ENCODE measurements at places on chromosomes 6 and 20. TPM values are rescaled to one million over a fixed set of nuclear protein-coding genes. Genes with fewer than 3 reads are reported as not detected.
A peak's percentile ranks its signal among the peaks of the same experiment; 100 is the strongest.

GRCh38 chr6:31468311-31468710 lies 29.6 kb upstream of the MICB start:
- no peak overlapping the region for H3K27ac ChIP-seq
- no peaks in the 10 kb centered on the region for H3K36me3 ChIP-seq
- H3K4me1 ChIP-seq, result peaks cover 84% of the 10 kb centered on the region
- no peak overlapping the region for H3K4me3 ChIP-seq

The GHRH gene
- not detected for total RNA-seq

- DNase-seq, result peak; percentile 46
- H3K27ac ChIP-seq, result no peak overlapping the region
- no peak overlapping the region for H3K4me3 ChIP-seq
- no peaks in the 10 kb centered on the region for H3K36me3 ChIP-seq
- H3K27me3 ChIP-seq, result no peaks in the 10 kb centered on the region
- H3K4me1 ChIP-seq, result peaks cover 71% of the 10 kb centered on the region
Measured at GRCh38 chr6:36033935-36034334, 6.3 kb downstream of the MAPK14 start.

DNA sequence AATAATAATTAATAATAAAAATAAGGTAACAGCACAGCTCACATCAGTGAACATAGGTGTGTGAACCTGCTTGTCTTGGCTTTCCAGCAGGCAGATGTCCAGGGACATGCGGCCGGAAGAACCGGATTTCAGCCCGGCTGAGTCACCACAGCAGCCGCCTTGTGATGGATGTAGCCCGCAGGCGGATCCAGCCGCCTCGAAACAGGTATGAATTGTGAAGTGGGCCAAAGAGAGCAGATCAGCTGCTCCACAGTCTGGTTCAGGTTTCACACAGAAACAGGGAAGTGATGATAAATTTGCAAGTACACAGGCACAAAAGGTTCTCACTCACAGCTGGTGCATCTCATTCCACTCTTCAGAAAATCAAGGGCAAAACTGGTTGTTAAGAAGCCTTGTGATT lies 55.1 kb downstream of the ID4 start:
- H3K4me1 ChIP-seq, result no peaks in the 10 kb centered on the region
- H3K27me3 ChIP-seq, result no peaks in the 10 kb centered on the region
- no peak overlapping the region for H3K27ac ChIP-seq

GRCh38 chr6:20932284-20932683 lies 398.0 kb downstream of the CDKAL1 start:
- H3K27ac ChIP-seq, result no peak overlapping the region
- no peaks in the 10 kb centered on the region for H3K27me3 ChIP-seq
- no peaks in the 10 kb centered on the region for H3K36me3 ChIP-seq
- no peak overlapping the region for H3K4me3 ChIP-seq
- DNase-seq, result no peak

DNA sequence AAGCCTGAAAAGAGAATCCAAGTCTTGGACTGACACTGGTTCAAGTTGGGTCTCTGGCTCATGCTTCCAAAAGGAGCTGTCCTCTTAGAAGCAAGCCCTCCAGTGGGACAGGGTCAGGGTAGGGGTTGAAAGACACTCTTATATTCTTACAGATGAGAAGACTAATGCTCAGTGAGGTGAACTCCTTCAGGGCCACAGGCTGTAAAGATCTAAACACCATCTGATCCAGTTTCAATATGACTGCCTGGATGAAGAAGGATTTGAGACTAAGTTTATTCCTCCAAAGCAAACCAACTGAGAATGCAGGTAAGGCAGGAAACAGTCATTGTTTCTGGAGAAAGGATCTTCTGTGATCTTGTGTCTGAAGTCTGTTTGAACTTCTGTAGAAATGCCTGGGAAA lies 99.0 kb upstream of the TAB2 start:
- peaks cover 8% of the 10 kb centered on the region for H3K4me1 ChIP-seq
- no peak for DNase-seq
- H3K4me3 ChIP-seq, result no peak overlapping the region
- no peaks in the 10 kb centered on the region for H3K36me3 ChIP-seq
- H3K27ac ChIP-seq, result no peak overlapping the region

The CLIC5 gene
- total RNA-seq, result 6.4 TPM

- peaks cover 12% of the 10 kb centered on the region for H3K4me1 ChIP-seq
- H3K27ac ChIP-seq, result no peak overlapping the region
- no peaks in the 10 kb centered on the region for H3K36me3 ChIP-seq
- H3K27me3 ChIP-seq, result peaks cover 8% of the 10 kb centered on the region
- no peak for DNase-seq
Measured at GRCh38 chr20:46209930-46210671, 92.0 kb downstream of the CD40 start.

The PDYN gene
- total RNA-seq, result not detected

The C20orf144 gene
- total RNA-seq, result 0.24 TPM

DNA sequence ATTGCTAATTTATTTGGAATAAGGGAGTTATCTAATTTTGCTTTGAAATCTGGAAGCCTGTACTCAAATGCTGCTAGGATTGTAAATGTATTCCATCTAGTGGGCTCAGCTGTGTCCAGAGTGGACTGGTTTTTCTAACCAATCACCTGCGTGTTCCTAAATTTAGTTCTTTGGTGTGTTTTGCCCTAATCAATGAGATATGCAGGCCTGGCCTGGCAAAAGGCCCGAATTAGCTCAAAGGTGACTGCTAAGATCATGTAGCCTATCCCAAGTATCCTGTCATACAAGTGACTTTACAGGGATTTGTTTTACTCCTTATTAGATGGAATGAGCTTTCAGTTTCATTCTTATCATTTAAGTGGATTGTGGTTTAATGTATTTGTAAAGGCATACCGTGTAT lies 51.3 kb upstream of the ARMC2 start:
- no peak for DNase-seq
- no peak overlapping the region for H3K4me3 ChIP-seq
- H3K4me1 ChIP-seq, result peaks cover 29% of the 10 kb centered on the region
- H3K27me3 ChIP-seq, result no peaks in the 10 kb centered on the region

DNA sequence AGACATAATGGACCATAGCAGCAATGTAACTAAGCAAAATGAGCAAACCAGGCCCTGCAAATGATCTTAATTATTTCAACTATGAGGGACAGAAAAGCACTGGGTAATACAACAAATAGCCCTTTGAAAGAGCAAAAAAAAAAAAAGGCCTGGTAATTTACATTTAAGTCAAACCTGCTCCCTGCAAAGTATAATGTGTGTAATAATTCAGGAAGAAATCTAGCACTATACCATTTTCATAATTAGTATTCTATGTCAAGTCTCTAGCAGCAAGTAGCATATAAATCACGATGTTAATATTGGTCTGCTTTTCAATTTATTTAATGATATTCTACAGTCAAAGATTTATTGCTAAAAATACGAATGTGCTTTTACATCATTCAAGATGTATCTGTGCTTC lies 489.6 kb downstream of the BMP2 start:
- no peaks in the 10 kb centered on the region for H3K27me3 ChIP-seq
- H3K36me3 ChIP-seq, result no peaks in the 10 kb centered on the region
- no peak for DNase-seq
- H3K27ac ChIP-seq, result no peak overlapping the region

The ZNF165 gene
- 1.9 TPM for total RNA-seq

The FAM209B gene
- 1.2 TPM for total RNA-seq

The SNX14 gene
- 56.1 TPM for total RNA-seq

DNA sequence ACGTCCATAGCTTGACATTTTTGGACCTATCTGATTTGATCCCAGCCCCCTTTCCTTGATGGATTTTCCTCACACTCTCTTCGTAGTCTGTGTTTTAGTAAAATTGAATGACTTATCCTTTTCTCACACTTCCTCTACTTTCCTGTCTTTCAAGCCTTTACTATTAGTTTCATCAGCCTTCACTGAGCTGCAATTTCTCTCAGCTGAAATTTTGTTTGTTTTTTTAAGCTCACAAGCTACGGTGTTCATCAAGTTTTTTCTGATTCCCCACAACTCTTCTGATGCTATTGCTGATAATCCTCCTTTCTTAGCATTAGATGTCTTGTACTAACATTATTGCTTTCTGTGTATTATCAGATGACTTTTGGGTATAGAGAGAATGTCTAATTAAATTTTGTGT lies 263.7 kb downstream of the TBX18 start:
- no peaks in the 10 kb centered on the region for H3K4me1 ChIP-seq
- DNase-seq, result no peak
- no peaks in the 10 kb centered on the region for H3K36me3 ChIP-seq
- H3K27me3 ChIP-seq, result no peaks in the 10 kb centered on the region
- H3K4me3 ChIP-seq, result no peak overlapping the region

DNA sequence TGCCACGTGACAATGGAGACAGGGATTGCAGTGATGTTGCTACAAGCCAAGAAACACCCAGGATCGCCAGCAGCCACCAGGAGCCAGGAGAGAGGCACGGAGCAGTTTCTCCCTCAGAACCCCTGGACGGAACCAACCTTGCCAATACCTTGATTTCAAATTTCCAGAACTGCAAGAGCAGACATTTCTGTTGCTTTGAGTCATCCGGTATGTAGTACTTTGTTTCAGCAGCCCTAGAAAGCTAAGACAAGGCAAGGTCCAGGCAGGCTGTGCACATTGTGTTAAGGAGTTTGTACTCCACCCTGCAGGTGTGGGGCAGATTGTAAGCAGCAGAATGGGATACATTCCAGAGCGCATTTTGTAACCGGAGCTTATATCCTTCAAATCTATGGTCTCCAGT lies 48.3 kb downstream of the TRERF1 start:
- no peaks in the 10 kb centered on the region for H3K36me3 ChIP-seq
- H3K27ac ChIP-seq, result no peak overlapping the region
- no peaks in the 10 kb centered on the region for H3K27me3 ChIP-seq

DNA sequence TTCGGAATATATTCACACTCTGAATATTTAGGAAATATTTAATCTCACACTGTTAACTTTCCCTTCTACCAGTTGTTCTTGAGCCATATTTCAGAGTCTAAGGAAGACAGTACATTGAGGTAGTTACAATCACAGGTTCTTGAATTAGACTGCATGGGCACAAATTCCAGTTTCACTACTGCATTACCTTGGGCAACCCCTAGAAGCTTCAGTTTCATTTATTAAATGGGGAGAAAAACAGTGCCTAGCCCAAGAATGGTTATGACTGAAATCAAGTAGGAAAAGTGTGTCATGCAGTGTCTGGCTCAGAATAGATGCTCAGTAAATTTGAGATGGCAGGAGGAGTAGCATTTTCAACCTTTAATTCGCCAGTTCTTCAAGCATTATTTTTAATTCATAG lies 124.5 kb upstream of the SAMD5 start:
- H3K27me3 ChIP-seq, result no peaks in the 10 kb centered on the region
- no peaks in the 10 kb centered on the region for H3K36me3 ChIP-seq
- DNase-seq, result no peak
- no peak overlapping the region for H3K27ac ChIP-seq
- H3K4me3 ChIP-seq, result no peak overlapping the region
- H3K4me1 ChIP-seq, result no peaks in the 10 kb centered on the region

- H3K27ac ChIP-seq, result no peak overlapping the region
- no peak overlapping the region for H3K4me3 ChIP-seq
- peaks cover 3% of the 10 kb centered on the region for H3K27me3 ChIP-seq
- H3K36me3 ChIP-seq, result no peaks in the 10 kb centered on the region
- H3K4me1 ChIP-seq, result no peaks in the 10 kb centered on the region
Measured at GRCh38 chr20:3166338-3166912, 6.8 kb upstream of the FASTKD5 start.

DNA sequence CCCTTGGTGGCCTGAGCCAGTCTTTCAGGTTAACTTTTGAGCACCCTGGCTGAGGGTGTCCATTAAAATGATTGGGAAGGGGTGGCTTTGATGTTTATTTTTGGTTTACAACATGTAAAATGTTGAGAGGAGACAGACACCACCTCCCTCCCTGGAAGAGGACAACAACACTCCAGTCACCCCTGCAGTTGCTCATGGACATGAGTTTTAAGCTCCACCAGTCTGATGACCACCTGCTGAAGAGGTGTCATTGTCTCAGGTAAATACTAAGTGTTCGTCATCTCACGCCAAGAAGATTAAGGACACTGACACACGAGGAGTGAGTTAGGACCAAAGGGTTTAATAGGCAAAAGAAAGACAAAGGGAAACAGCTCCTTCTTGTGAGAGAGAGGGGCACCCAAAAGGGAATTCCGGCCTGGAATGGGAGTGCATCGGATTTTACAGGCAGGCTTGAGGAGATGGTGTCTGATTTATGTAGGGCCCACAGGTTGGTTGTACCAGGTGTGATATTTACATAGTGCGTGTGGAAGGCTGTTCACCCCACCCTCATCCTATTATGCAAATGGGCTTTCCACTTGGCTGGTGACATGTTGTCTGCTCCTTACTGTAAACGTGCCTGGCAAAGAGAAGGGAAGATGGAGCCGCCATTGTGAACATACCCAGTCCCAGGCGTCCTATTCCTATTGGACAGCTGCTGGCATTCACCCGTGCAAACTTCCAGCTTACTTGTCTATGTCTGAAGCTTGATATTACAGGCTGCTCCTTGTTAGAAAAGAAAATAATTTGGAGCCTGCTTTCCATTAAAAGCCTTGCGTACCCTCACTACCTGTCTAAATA lies 6.6 kb downstream of the HLA-B start:
- peaks cover 24% of the 10 kb centered on the region for H3K36me3 ChIP-seq
- no peaks in the 10 kb centered on the region for H3K27me3 ChIP-seq
- H3K27ac ChIP-seq, result no peak overlapping the region
- H3K4me3 ChIP-seq, result no peak overlapping the region
- H3K4me1 ChIP-seq, result peaks cover 36% of the 10 kb centered on the region

- no peaks in the 10 kb centered on the region for H3K36me3 ChIP-seq
- H3K4me1 ChIP-seq, result no peaks in the 10 kb centered on the region
- DNase-seq, result no peak
- no peaks in the 10 kb centered on the region for H3K27me3 ChIP-seq
- H3K4me3 ChIP-seq, result no peak overlapping the region
- no peak overlapping the region for H3K27ac ChIP-seq
Measured at GRCh38 chr6:14500809-14501208, 383.2 kb downstream of the CD83 start.

The EFCAB8 gene
- 0.35 TPM for total RNA-seq

The EPB41L1 gene
- total RNA-seq, result 0.35 TPM

The TAB2 gene
- 103 TPM for total RNA-seq

GRCh38 chr6:111050261-111051023 lies 36.9 kb upstream of the SLC16A10 start:
- H3K27ac ChIP-seq, result no peak overlapping the region
- no peak overlapping the region for H3K4me3 ChIP-seq
- no peaks in the 10 kb centered on the region for H3K36me3 ChIP-seq
- no peaks in the 10 kb centered on the region for H3K27me3 ChIP-seq

The RPS6KA2 gene
- total RNA-seq, result 4.7 TPM

DNA sequence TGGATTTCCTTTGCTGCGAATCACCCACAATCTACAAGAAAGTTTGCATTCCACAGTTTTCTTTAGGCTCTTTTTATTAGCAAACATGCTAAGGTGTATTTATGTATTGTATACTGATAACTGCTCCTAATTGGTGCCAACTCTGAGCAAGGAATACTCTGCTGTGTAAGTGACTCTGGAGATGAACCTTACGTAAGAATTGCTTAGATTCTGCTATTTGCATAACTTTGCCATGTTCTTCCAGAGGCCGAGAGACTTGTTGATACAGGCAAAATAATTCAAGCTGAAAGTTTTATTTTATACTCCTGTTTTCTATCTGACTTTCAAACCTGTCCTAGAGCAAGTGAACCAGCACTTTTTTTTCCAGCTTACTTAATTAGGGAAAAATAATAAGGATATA lies 461.3 kb downstream of the GJA1 start:
- H3K4me3 ChIP-seq, result no peak overlapping the region
- no peak overlapping the region for H3K27ac ChIP-seq
- DNase-seq, result no peak
- no peaks in the 10 kb centered on the region for H3K4me1 ChIP-seq
- no peaks in the 10 kb centered on the region for H3K27me3 ChIP-seq
- H3K36me3 ChIP-seq, result no peaks in the 10 kb centered on the region

- H3K4me3 ChIP-seq, result no peak overlapping the region
- H3K4me1 ChIP-seq, result no peaks in the 10 kb centered on the region
- peak overlapping the region; percentile 73 for H3K27ac ChIP-seq
- H3K36me3 ChIP-seq, result no peaks in the 10 kb centered on the region
Measured at GRCh38 chr20:37378420-37378784, 32.5 kb downstream of the SRC start.
